ENCODE measurements at places on chromosomes 7 and 10.

DNA sequence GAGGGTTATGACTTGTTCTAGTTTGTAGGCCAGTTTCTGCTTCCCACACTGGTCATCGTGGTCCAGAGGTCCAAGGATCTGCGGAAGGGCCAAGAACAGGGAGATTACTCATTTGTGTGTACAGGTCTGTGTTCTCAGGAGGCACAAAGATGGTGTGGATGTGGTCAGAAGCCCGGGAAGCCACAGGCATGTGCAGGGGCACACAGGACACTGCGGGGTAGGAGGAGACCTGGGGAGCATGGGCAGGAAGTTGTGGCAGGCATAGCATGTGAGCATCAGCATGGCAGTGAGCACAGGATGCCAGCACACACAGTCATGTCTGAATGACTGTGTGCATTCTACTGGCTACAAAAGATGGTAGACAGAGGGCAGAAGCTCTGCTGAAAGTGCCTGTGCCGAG lies 445.8 kb downstream of the PLXNA4 start:
- no peak for DNase-seq

DNA sequence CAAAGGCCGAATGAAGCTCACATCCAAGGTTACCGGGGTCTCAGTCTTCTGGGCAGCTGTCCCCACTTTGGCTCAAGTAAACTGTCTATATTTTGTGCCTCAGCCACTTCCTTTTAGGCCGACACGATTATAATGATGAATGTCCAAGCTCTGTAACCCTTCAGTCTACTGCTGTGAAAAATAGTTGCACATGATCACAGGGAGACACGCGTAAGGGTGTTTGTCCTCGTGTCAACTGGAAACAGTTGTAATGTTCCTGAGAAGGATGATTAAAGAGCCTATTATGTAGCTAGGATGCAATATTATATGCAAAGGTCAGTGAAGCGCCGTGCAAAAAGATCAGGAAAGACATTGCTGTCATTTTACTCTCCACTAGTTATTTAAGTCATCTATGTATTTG lies 559.9 kb downstream of the SDK1 start:
- no peak for DNase-seq

GRCh38 chr10:74743401-74743800 lies 83.0 kb upstream of the KAT6B start:
- no peak for DNase-seq

- DNase-seq: no peak
Measured at GRCh38 chr7:142347091-142347490, 89.2 kb upstream of the PRSS58 start.

DNA sequence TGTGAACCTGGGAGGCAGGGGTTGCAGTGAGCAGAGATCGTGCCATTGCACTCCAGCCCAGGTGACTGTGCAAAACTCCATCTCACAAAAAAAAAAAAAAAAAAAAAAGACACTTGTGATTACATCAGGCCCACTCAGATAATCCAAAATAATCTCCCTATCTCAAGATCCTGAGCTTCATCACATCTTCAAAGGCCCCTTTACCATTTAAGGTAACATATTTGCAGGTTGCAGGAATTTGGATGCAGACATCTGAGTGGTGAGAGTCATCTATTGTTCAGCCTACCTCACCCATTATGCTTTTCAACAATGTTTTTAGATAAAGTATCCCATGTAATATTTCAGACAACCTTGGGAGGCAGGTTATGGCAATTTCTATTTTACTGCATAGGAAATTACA lies 51.4 kb upstream of the EXOC4 start:
- DNase-seq: no peak

DNA sequence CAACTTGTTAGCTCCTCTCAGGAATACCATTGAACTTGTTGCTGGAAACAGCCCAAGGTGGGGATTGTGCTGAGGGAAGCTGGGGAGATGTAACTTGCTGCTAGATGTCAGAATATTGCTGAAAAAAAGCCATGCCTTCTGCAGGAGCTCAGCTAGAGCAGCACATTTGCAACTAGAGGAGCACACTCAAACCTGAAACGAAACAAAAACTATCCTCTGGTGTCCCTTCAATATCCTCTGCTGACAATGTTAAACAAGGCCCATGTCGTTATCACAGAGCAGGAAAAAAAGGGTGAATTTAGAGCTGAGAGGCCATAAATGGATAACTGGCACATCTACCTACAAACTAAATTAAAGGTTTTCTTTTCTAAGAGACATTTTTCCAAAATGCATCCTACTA lies 53.7 kb upstream of the MACC1 start:
- no peak for DNase-seq

- DNase-seq: no peak
Measured at GRCh38 chr7:39754326-39755120, 131.2 kb downstream of the RALA start.

GRCh38 chr7:19972876-19973275 lies 199.5 kb upstream of the TMEM196 start:
- DNase-seq: no peak

- no peak for DNase-seq
Measured at GRCh38 chr10:79068203-79068561, 584 bp upstream of the ZMIZ1 start.
